ENCODE measurements at places on chromosomes 3 and 15.

DNA sequence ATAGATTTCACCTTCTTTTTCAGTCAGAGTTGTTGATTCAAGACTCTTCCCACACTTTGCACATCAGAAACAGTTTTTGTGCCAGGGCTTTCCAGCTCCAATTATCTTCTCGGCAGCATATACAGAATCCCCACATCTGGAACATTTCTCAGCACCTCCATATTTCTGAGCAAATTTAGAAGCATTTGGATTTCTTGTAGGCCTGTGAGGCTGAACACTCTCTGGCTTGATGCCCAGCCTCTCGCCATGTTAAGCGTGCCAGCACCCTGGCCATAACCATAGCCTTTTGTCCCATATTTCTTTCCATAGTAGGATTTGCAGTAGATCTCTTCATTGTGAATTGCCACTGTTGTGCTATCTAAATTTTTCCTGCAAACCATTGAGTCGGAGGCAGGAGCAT is 28.3 kb downstream of the CD80 start:
- DNase-seq, result no peak

DNA sequence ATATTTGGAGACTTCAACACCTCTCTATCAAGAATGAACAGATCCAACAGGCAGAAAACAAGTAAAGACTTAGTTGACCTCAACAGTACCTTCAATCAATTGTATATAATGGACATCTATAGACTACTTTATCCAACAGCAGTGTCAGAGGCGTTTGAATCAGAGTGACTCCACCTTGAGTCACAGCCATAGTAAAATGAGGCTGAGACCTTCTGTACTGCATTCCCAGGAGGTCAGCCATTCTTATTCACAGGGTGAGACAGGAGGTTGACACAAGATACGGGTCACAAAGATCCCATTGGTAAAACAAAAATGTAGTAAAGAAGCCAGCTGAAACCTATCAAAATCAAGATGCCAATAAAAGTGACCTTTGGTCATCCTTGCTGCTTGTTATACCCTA is 299.8 kb downstream of the CNTN3 start:
- peak; percentile 34 for DNase-seq

DNA sequence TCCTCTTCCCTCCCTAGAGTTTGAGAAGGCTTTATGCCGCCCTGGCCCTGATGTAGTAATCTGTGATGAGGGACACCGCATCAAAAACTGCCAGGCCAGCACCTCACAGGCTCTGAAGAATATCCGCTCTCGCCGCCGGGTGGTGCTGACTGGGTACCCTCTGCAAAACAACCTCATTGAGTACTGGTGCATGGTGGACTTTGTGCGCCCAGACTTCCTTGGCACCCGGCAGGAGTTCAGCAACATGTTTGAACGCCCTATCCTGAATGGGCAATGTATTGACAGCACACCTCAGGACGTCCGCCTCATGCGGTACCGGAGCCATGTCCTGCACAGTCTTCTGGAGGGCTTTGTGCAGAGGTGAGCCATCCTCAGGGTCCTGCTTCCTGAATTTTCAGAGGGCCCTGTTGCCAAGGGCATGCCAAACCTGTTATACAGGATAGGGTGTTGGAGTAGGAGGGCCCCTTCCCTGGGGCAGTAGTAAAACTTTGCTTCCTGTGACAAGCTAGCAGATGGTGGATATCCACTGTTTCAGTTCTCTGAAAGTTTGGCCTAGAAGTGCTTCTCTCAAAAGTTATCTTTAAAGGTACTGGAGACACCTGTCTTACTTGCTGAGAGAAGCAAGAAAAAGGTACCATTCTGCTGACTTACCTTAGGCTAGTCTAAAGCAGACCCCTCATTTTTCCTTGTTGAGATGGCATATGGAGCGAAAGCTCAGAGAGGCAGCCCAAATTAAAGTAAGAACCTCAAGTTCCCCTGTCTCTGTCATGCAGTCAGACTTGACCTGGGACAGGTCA is 33.7 kb upstream of the TEX264 start:
- DNase-seq, result no peak

DNA sequence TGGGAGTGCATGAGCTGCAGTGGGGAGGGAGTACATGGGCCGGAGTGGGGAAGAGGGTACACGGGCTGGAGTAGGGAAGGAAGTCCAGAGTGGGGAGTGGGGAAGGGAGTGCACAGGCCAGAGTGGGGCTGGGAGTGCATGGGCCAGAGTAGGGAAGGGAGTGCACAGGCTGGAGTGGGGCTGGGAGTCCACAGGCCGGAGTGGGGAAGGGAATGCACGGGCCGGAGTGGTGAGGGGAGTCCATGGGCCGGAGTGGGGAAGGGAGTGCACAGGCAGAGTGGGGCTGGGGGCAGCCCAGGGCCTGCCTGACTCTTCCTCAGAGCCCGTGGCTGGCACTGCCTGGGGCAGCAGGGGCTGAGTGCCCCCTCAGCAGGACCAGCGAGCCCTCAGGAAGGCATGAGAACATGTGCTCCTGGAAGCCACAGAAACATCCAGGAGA is 40.7 kb downstream of the KLF15 start:
- DNase-seq, result no peak

DNA sequence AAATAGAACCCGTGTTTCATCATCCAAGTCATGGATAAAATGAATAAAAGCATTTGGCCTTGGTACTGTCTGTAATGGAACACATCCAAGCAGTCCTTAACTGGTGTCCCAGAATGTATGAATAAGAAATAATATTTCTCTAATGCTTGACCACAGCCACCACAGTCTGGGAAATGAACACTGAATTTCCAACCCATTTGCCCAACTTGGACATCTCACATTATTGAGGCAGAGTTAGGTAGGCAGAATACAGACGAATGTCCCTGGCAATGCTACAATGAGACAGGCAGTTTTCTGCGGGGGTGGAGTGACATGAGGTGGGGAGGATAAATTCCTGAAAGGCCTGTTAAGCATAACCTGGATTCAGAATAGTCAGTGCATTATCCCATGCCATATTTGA is 245.7 kb downstream of the ZIC1 start:
- DNase-seq, result peak; percentile 72
